ENCODE measurements at places on chromosomes 12 and 14.

DNA sequence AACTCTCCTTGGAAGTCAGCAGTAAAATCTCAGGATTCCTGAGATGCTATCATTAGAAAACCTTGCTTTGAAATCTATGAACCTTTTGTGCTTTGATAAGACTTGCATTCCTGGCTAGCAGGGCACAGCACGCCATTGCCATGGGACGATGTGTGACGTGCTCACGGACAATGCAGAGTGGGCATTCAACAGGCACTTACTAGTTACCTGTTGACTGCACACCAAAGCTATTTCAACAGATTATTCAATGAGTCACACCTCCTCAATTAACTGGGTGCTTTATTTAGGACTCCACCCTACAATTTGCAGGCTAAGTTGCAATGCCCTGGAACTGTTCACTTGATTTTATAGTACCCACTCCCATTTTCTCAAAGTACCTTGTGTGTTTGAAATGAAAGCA, 11.3 kb downstream of the NOS1 start:
- DNase-seq = no peak

DNA sequence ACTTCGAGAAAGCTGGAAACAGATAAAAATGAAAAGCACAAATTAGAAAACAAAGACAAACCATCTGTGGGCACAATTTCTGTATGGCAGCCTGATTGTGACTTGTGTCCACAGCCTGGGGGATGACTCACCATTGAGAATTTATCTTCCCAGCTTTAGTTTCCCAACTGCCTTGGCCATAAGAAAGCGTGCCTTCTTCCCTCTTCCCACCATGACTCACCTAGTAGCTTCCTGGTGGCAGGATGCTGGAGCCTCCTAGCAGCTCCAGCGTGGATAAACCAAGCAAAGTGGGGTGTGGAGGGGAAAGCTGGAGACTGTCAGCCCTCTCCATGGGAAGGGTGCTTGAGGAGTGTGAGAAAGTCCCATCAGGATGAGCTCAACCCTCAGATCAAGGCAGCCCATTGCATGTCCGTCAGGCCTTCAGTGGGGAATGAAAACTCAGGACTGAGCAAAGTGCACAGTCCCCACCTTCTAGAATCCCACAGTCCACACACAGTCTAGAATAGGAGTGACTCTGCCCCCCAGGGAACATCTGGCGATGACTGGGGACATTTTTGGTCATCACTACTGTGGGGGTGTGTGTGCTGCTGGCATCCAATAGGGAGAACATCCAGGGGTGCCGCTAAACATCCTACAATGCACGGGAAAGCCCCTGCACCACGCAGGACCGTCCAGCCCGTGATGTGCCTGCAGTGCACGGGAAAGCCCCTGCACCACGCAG, 22.4 kb upstream of the SERPINA6 start:
- DNase-seq = no peak

DNA sequence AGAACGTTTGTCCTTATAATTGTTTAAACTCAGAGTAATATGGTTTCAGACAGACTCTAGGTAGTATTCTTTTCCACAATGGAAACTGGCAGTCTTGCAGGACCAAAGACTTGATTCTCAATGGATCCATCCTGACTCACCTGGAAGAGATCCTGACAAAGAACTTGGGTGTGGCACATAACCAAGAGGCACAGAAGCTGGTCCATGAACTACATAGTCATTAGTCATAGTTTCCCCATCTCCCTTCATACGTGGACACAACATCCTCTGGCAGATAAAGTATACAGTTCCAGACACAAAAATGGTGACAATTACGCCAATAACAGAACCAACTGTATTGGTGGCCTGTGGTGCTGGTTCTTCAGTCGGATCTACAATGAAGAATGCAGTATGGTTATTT, 55.8 kb downstream of the BCL2L14 start:
- DNase-seq = no peak

GRCh38 chr14:22176957-22177356, 412.1 kb downstream of the DAD1 start:
- DNase-seq = no peak

- DNase-seq = no peak
Observed at GRCh38 chr14:91911474-91912032, 35.9 kb downstream of the FBLN5 start.

- DNase-seq = no peak
Observed at GRCh38 chr12:1422604-1423315, 171.6 kb downstream of the FBXL14 start.

DNA sequence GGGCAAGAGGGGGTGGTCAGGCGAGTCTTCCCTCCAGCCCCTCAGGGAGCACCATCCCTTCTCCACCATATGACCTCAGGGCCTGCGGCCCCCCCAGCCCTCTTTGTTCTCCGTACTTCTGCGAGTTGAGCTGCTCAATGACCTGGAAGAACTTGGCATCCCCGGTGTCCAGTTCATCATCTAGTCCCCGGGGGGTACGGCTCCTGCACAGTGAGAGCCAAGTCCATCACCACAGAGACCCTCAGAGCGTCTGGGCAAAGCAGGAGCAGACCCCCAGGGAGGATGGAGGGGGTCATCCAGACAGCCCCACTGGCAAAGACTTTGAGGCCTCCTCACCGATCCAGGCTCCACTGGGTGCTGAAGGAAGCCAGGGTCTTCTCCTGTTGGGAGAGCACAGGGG, 8.9 kb downstream of the ADCY4 start:
- DNase-seq = no peak

GRCh38 chr12:1313906-1314305, 280.5 kb downstream of the FBXL14 start:
- DNase-seq = no peak

DNA sequence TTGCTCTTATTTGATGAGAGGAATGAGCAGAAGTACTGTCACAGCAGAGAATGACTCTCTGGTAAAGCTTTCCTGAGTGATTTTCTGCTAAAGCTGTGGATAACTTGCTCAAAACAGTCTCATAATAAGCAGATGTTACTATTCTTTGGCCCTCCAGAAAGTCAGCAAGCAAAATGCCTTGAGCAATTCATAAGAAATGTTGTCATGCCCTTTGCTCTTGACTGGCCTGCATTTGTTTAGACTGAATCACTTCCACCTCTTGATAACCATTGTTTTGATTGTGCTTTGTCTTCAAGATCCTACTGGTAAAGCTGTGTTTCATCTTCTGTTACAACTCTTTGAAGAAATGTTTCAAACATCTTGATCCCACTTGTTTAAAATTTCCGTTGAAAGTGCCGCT, 457.9 kb upstream of the FOXG1 start:
- DNase-seq = no peak

GRCh38 chr12:105998561-105998960, 140.2 kb downstream of the NUAK1 start:
- no peak for DNase-seq
